AG04449 (cell line): ENCODE measurements at places on chromosomes 6 and 20.

DNA sequence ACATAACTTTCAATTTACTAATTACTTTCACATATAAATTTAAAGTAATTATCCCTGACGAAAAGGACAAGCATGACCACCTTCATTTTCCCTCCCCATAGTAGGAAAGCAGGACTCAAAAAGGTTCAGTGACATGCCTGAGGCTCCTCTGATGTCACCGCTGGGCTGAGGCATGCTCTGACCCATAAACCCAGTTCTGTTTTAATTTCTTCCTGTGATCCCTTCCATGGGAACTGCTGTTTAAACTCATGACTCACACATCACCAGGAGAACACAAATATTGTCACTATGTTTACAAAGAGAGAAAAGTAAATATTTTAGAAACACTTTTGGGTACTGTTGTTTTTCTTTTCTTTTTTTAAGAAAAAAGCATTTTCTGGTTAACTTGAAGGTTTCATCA is 38.0 kb upstream of the NR2E1 start:
- no peak for DNase-seq

GRCh38 chr6:168104636-168105035 is 25.6 kb upstream of the FRMD1 start:
- no peak for DNase-seq

- DNase-seq = no peak
These were observed 159.3 kb upstream of the LAMA2 start for GRCh38 chr6:128723667-128724066.

DNA sequence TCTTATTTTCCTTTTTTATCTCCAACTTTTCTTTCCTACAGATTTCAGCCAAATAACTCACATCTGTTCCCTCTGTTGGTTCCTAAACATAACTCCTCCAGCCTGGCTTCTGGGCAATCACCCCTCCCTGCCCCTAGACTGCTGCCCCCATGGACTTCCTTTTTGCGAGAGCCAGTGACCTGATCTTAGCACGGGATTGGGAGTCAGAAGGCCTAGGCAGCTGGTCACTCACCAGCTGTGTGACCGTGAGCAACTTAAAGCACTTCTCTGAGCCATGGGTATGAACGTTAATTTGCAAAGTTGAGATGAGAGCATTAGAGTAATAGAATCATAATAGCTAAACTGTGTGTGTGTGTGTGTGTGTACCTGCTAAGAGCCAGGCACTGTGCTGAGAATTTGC is 4.5 kb upstream of the MMP9 start:
- DNase-seq = no peak

- no peak for DNase-seq
These were observed 715.8 kb downstream of the RNF144B start for GRCh38 chr6:19102936-19103335.

DNA sequence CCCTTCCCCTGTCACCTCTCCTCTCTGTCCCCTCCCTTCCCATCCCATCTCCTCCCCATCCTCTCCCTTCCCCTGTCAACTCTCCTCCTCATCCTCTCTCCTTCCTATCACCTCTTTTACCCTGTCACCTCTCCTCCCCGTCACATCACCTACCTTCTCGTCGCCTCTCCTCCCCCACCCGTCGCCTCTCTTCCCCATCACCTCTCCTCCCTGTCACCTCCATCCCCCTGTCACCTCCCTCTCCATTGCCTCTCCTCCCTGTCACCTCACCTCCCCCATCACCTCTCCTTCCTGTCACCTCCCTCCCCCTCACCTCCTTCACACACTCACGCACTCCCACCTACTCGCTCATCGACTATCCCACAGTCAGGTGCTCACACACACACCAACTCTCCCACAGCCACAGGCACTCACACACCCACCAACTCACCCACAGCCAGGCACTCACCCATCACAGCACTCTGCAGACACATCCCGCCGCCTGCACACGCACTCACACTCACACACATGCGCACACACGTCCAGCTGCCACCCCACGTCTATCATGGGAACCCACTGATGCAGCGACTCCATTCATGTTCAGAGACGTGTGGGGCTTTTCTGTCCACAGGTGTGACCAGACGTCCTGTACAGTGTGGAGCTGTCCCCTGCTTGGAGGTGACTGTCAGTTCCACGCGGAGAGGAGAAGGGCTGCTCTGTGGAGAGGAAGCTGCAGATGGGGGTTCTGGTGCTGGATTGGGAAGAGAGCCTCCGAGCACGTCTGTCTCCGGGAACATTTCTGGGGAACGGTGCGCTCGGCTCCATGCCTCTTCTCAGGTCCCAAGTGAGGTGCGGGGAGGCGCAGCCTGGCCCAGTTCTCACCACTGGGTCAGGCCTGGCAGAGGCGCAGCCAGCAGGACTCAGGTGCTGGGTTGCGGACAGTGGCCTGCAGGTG is 184.3 kb downstream of the TTLL2 start:
- no peak for DNase-seq

DNA sequence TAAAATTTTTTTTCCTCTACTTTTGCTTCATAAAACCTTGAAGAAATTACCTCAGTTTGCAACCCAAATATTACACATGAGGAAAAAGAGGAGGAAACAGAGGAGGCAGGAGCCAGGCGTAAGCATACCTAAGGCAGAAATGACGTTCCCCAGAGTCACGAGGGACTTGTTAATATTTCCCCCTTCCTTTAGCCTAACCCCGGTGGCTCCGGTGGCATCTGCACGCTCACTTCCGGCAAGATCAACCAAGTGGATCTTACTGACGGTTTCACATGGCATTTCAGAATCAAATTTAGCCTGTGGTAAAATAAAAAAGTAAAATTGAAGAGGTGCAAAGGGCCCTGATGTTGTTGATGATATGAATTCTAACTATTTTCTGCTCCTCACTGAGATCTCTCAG is 67.4 kb downstream of the KIF16B start:
- DNase-seq = no peak

DNA sequence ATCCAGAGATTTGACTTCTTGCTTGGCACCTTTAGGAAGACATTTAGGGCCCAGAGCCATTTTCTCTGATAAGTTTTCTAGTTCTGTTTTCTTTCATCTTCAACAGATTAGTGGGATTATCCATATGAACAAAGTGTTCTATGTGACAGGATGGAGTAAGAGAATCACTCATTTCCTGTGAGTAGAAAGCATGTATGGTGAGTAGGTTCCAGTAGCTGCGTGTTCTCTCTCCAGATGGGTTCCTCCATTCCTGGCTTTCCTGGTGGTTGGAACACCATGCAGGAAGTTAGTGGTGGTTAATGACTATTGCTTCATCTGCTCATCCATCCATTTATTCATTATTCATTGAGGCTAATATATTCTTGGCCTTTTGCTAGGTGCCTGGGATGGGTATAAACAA is 54.0 kb downstream of the EFCAB8 start:
- no peak for DNase-seq

DNA sequence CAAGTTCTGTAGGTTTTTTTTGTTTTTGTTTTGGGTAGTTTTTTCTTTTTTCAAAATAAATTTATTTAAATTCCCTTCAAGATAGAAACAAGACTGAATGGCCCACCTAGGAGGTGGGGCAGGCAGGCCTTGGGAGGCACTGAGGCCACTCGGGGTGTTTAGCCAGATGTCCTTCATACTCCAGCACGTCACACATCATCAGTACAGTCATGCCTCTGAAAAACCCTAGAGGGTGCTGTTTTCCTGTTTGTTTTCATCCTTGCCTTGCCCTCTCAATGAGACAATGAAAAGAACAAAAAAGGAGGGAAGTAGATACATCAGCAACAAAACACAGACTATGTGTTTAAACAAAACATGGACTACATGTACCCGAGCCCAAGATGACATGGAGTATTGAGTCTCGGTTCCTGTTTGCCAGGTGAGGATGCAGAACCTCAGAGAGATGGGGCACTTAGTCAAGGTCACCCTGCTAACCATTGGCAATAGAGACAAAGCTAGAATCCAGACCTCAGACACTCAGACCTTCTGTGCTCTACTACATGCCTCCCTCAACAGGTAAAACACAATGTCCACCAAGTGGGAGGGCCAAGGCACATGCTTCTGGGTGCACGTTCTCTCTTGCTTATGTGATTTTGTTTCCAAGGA is 26.8 kb upstream of the CLIC5 start:
- DNase-seq = no peak

DNA sequence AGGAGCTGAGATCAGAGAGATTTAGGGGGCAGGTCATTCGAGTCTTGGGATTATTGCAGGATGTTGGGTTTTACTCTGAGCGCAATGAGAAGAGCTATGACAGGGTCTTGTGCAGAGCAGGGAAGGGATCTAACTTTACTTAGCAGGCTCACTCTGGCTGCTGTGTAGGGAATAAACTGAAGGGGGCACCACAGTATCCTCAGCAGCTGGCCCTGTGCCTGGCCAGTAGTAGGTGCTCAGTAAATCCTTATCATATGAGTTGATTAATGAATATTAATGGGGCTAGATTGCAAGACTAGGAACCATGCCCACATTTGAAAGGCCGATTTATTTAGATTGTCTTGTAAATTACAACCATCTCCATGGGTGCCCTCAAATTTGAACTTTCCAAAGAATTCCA is 4.6 kb upstream of the MDGA1 start:
- no peak for DNase-seq
